ENCODE measurements at places on chromosomes 7 and 10.

GRCh38 chr7:7201578-7202374 lies 19.4 kb downstream of the C1GALT1 start:
- DNase-seq, result no peak

- no peak for DNase-seq
These were observed 8.1 kb downstream of the TTYH3 start for GRCh38 chr7:2639695-2640481.

DNA sequence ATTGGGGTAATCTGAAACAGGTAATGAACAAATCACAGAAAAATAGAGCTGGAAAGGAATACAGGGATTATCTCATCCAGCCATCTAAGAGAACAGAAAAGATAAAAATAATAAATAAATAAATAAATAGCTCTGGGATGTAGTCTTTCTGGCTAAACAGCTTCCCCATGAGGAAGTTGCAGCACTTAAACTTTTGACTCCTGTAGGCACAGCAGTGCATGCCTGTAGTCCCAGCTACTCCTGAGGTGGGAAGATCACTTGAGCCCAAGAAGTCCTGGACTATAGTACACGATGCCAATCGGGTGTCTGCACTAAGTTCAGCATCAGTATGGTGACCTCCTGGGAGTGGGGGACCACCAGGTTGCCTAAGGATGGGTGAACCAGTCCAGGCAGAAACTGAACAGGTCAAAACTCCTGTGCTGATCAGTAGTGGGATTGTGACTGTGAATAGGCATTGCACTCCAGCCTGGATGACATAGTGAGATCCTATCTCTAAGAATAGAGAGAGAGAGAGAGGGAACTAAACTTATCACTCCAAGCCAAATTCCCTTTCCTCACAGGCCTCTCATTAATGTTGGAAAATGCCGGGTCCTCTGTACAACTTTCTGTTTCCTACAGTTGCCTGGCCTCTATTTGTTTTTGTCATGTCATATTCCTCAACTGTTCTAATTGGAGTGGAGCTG lies 61.7 kb upstream of the CDK13 start:
- no peak for DNase-seq

GRCh38 chr10:97490592-97490991 lies 7.6 kb downstream of the MMS19 start:
- no peak for DNase-seq

GRCh38 chr7:134787064-134787463 lies 7.6 kb downstream of the CALD1 start:
- DNase-seq, result no peak

GRCh38 chr10:101839416-101840063 lies 4.1 kb downstream of the KCNIP2 start:
- DNase-seq, result no peak

GRCh38 chr10:49272251-49273081 lies 26.5 kb upstream of the C10orf71 start:
- no peak for DNase-seq

DNA sequence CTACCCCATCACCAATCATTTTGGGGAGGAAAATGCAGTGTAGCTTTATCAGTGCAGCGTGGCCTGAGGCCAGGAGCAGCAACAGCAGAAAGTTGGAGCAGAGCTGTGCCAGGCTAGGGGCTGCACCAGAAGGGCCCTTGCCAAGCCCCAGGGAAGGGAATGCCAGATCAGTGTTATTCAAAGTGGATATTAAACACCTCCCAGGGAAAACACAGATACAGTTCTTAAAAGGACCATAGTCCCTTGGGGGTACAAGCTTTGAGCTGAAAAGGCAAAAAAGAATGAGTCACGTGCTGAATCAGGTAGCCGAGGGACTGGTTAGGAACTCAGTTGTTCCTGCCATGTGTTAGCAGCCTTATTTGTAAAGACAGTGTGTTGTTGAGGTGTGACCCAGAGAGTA lies 54.0 kb downstream of the GSDME start:
- no peak for DNase-seq

- DNase-seq, result no peak
These were observed 169.2 kb upstream of the CDC14C start for GRCh38 chr7:48755061-48755555.

GRCh38 chr7:4769761-4770160 lies 5.7 kb upstream of the AP5Z1 start:
- peak; percentile 32 for DNase-seq

Measured in NCI-H1092 (cell line).